GM12864 (cell line): ENCODE measurements at places on chromosomes 4 and X.

- DNase-seq = no peak
Measured at GRCh38 chrX:66731398-66731797, 92.5 kb upstream of the EDA2R start.

DNA sequence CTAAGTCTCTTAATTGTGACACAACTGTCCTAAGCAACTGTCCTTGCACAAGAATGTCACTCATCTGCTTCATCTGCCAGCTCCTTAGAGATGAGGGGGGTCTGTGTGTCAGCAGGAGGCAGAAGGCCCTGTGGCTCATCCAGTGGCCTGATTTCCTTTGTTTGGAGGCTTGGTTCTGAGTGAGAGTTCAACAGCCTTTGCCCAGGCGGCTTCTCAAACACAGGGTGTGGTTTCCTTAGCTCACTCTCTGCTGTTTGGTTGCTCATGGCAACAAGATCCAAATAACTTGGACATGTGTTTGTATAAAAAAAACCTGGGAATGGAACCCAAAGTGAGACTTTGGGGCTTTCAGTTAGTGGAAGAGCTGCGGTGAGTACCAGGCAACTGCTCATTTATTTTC lies 46.6 kb downstream of the MAP7D3 start:
- no peak for DNase-seq

GRCh38 chrX:15877380-15877779 lies 22.8 kb upstream of the AP1S2 start:
- DNase-seq = no peak

- DNase-seq = no peak
Measured at GRCh38 chr4:147034372-147034771, 88.7 kb upstream of the TTC29 start.

GRCh38 chr4:30847167-30847566 lies 127.0 kb downstream of the PCDH7 start:
- DNase-seq = no peak

DNA sequence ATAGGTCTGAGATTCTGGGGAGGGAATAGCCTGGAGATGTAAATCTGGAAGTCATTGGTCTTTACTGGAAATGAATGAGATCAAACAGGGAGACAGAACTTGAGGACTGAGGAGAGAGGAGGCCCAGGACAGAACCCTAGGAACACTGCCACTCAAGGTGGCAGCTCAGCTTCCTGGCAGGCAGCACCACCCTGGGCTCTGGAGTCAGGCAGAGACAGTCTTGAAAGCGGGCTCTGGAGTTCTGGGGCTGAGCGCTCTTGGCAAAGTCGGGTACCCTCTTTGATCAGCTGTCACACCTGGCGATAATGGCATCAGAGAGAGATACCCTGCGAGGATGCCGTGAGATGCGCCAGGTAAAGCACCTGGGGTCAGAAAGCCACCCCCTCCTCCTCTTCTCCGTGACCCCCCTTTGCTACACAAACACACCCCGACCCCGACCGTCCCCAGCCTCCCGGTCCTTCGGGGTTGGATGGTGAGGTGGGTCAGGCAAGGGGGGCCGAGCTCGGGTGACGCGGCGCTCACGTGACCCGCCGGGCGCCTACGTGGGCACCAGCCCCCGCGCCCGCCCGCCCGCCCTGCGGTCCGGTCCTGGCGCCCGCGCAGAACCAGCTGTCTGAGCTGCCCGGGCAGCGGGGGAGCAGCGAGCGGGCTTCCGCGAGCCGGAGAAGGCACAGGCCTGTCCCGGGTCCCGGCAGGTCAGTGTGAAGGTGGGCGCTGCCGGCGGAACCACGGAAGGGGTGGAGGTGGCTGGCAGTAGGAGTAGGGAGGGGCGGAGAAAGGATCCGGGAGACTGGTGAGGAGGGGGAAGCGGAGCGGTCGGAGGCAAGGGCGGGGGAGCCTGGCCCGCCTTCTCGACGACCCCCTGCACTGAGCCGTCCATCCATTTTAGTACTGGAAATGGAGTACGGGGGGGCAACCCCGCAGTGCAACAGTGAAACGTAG lies at the start of gene TCEAL3:
TSS of gene TCEAL3 (plus strand) at position 600 of the 942 bp plus-strand sequence. CDS start 1,102 bp downstream, outside the sequence.
- no peak for DNase-seq

- DNase-seq = no peak
Measured at GRCh38 chrX:75181721-75182120, 25.6 kb upstream of the ABCB7 start.

- DNase-seq = no peak
Measured at GRCh38 chrX:83511208-83511607, 3.1 kb downstream of the POU3F4 start.

- no peak for DNase-seq
Measured at GRCh38 chr4:149512501-149512900, 303.1 kb downstream of the IQCM start.

DNA sequence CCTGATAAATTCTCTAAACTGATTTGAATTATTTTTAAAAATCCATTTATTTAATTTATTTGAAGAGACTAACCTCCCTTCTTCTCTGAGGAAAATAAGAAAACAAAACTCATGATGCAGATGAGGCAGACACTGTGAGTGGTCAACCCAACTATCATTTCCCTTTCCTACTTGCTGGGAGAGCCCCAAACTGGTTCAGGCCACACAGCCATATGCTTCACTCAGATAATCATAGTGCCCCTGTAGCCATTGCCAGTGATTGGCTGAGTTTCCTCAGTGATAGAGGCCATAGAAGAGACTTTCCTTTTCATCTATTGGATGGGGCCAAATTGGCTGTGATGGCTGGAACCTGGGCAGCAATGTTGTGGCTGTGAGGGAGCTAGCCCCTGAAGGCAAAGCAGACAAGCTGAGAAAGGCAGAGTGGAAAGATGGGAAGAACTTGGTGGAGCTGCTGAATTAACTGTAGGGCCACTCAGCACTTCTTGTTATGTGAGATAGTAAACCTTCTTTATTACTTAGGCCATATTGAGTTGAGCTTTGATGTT lies 49.8 kb downstream of the RAB33B start:
- DNase-seq = no peak

GRCh38 chr4:958314-958665 lies 15.1 kb downstream of the DGKQ start:
- no peak for DNase-seq

GRCh38 chr4:20687864-20688263 lies 12.4 kb upstream of the PACRGL start:
- DNase-seq = no peak

DNA sequence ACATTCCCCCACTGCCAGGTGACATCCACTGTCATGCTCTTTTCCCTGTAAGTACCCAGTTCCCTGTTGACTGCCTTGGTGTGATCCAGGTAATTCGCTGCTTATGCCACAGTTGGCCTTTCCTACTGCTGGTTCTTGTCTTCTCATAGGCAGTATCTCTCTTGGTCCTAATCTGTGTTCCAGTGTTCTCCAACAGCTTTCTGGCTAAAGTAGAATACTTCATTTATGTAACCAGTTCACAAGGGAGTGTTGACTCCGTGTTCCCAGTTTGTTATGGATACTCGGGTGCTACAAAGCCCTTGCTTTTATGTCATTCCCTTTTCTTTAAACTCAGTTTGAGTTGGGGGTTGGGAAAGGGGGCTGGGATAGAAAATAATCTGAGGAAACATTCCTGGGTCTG lies 98.4 kb downstream of the RS1 start:
- no peak for DNase-seq

- no peak for DNase-seq
Measured at GRCh38 chrX:20143111-20143510, 1.5 kb upstream of the EIF1AX start.

GRCh38 chr4:25727711-25728493 lies 72.3 kb downstream of the SLC34A2 start:
- DNase-seq = no peak

- DNase-seq = no peak
Measured at GRCh38 chrX:71215338-71215912, 7.6 kb upstream of the GJB1 start.

- no peak for DNase-seq
Measured at GRCh38 chr4:22514001-22514400, 1.9 kb downstream of the ADGRA3 start.

DNA sequence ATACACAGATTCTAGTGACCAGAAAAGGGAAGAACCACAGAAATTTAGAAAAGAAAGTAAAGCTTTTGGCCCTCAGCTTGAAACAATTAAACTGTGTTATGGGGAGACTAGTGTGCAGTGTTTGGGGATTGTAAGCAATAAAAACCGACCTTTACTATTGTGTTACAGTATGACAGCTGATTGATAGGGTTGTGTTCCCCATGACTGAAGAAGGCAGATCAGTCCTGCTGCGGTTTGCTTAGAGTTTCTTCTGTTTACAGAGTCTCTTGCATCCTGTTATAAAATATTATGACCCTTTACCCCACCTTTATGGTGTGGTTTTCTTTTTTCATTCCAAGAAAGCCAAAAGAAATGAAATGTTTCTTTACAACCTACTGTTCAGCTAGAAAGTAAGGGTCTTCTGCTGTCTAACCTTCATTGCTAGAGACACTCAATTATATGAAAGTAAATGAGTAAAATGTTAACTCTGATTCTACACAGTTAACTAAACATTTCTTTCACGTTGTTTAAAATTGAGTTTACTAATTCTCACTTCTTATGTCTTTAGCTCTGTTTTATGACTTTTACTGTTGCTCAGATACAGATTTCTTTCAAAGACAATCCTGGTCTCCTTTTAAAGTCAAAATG lies 18.1 kb downstream of the CHIC1 start:
- no peak for DNase-seq

DNA sequence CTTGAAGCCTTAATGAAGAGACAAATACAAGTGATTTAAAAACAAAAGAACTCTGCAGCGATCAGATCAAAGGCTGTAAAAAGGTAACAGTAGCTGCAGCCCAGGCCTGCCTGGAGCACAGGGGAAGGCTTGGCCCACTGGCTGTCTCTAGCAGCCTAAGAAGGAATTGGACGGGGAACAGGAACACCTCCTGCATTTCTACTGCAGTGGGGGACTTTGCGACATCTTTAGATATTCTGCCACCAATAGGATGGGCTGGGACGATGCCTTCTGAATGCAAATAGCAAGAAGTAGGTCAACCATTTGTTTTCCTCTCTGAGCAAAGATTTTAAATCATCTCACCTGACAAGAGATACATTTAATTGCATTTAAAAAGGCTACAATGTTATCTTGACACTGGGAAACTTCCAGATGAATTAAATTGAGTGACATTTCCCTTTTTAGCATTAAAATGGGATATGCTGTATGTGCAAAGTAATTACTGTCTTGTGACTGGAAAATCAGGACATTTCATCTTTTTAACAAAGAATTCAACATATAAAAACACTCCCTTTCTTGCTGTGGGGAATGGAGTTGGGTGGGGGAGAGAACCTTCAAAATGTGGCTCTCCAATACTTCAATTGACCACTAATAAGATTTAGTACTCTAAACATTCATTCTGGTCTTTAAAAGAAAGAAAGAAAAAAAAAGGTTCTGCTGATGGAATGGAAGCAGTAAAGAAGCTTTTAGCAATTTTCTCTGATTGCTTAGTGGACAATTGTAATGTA lies 70.0 kb downstream of the NYX start:
- DNase-seq = no peak
